ENCODE measurements at places on chromosomes 7 and 10. TPM values are rescaled to one million over a fixed set of nuclear protein-coding genes. Genes with fewer than 3 reads are reported as not detected.

PCDH15 gene
- 2.6 TPM for polyA plus RNA-seq

GTF2IRD1 gene
- 41.3 TPM for polyA plus RNA-seq

C10orf105 gene
- not detected for polyA plus RNA-seq

GATAD1 gene
- polyA plus RNA-seq = 11.1 TPM

CRTAC1 gene
- polyA plus RNA-seq = 9.6 TPM

CLCN1 gene
- polyA plus RNA-seq = not detected

ASB10 gene
- polyA plus RNA-seq = not detected

WEE2 gene
- polyA plus RNA-seq = not detected

MORN4 gene
- polyA plus RNA-seq = 47.9 TPM

OR9A2 gene
- not detected for polyA plus RNA-seq

HTRA1 gene
- polyA plus RNA-seq = 73.1 TPM

CRYGN gene
- not detected for polyA plus RNA-seq

TMEM229A gene
- polyA plus RNA-seq = 3.3 TPM

IMMP2L gene
- 33.4 TPM for polyA plus RNA-seq

PON3 gene
- polyA plus RNA-seq = 0.32 TPM

NYAP1 gene
- not detected for polyA plus RNA-seq

GSAP gene
- 18.9 TPM for polyA plus RNA-seq

GIMAP4 gene
- polyA plus RNA-seq = 0.19 TPM

TSPAN33 gene
- polyA plus RNA-seq = 0.92 TPM

IQCE gene
- 1.1 TPM for polyA plus RNA-seq

ADGRA1 gene
- 5.6 TPM for polyA plus RNA-seq

All from Purkinje cell (primary cell).